CD4-positive, alpha-beta T cell treated with Interleukin-17A for 4 hours (primary cell): ENCODE measurements at places on chromosomes 2 and 18.

DNA sequence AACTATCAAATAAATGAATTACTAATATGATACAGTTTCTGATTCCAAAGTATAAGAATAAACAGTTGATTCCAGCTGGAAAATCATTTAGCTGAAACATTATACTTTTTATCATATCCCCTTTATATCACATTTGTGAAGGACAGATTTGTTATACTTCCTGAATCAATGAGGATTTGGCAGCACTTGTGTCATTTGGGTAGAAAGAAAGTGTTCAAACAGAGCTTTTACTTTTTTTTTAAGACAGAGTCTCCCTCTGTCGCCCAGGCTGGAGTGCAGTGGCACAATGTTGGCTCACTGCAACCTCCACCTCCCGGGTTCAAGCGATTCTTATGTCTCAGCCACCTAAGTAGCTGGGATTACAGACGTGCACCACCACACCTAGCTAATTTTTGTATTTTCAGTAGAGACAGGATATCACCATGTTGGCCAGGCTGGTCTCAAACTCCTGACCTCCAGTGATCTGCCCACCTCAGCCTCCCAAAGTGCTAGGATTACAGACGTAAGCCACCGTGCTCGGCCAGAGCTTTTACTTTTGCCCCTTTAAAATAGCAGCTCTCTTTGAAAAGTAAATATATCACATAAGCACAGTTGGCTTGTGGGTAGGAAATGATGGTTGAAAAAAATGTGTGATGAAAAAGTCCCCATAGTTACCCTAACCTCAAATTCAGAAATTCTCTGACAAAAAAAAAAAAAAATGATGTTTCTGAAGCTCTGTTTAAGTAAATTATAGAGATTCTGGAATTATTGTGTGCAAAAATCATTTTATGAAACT is 95.2 kb downstream of the DTNA start:
- DNase-seq, result no peak

DNA sequence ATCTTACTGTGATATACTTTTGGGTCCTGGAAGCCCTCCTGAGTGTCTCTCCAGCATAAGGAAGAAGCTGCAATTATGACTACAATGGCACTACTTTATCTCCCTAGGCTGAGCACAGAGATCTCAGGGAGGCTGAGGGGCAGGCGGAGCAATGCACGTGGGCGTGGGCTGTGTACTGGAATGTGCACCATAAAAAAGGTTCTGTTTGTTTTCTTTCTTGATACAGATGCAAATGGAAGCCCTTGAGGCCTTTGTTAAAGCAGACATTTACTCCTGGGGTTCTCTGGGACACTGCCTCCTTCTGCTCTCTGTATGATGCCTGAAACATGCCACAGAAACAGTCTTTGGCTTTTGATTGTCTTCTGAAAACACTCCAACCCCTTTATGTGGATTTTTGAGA is 79.1 kb upstream of the DLX2 start:
- DNase-seq, result no peak

- DNase-seq, result no peak
Observed at GRCh38 chr2:174611006-174611405, 13.4 kb upstream of the WIPF1 start.

- DNase-seq, result no peak
Observed at GRCh38 chr2:215466097-215466909, 30.4 kb upstream of the FN1 start.

GRCh38 chr2:101179982-101180381 is 28.8 kb upstream of the TBC1D8 start:
- no peak for DNase-seq

GRCh38 chr2:112997151-112997550 is 8.1 kb upstream of the IL36A start:
- no peak for DNase-seq

DNA sequence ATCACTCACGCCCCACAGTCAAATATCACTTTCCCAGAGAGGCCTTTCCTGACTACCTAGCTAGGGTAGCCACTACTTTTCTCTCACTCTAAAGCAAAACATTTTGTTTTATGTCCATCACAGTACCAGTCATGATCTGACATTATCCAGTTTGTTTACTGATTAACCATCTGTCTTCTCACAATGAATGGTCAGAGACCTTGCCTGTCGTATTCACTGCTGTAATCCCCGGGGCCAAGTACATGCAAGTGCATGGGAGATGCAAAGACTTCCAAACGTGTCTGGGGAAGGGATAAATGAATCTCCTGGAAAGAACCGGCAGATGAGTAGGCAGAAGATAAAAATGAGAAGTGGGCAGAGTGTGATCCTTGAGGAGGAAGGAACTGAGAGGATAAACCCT is 39.7 kb downstream of the THUMPD2 start:
- no peak for DNase-seq

DNA sequence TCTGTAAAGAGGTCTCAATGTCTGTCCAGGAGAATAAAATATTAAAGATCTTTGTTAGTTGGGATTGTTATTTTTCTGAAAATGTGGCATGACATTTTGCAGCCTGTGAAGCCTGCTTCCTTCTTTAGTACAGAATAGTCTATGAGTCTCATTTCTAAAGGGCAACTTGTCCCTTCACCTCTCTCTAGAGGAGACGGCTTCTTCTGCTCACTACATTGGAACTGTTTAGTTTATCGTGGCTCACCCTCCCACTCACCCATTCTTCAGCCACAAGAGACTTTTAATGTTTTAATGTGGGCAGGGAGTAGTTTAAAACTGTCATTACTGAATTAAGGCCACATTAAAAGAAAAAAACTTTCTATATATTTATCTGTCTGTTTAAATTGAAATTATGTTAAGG is 161.0 kb downstream of the BARD1 start:
- DNase-seq, result no peak

DNA sequence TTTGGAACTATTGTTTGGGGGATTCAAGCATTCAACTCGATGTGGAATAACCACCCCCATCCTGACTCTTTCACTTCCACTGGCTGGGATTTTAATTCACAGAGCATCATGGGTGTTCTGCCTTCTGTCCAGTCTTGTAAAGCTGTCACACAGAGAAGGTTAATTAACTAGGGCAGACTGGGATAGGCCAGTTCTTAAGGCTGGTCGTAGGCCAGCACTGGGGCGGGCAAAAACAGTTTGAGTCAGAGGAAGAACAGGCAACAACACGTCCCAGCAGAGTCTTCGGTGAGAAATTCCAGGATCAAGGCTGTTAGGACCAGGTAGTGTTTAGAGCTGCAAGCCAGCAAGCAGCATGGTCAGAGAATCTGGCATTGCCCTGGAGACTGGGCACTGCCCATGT is 4.0 kb upstream of the RNF152 start:
- DNase-seq, result no peak

DNA sequence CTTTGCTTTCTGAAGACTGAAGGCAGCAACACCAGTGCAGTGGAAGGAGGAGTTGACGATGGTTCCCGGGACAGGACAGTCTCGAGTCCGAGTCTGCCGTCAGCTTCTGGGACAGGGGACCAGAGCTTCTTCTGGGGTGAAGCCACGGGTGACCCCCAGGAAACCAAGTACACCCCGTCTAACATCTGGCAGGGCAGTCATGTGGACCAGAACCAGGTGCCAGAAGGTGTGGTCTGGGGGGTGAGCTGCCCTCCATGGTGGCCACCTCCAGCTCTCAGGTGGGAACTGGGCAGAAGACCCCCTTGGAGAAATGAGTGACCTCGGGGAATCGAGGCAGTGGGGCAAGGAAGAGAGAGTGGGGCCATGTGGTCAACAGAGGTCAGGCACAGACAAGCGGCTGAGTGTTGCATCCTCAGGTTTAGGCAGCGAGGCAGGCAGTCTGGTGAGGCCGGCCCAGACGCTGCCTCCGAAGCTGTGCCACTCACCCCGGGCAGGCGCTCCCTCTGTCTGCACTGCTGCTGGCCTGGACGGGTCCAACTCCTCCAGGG is 204.3 kb downstream of the HDAC4 start:
- no peak for DNase-seq

DNA sequence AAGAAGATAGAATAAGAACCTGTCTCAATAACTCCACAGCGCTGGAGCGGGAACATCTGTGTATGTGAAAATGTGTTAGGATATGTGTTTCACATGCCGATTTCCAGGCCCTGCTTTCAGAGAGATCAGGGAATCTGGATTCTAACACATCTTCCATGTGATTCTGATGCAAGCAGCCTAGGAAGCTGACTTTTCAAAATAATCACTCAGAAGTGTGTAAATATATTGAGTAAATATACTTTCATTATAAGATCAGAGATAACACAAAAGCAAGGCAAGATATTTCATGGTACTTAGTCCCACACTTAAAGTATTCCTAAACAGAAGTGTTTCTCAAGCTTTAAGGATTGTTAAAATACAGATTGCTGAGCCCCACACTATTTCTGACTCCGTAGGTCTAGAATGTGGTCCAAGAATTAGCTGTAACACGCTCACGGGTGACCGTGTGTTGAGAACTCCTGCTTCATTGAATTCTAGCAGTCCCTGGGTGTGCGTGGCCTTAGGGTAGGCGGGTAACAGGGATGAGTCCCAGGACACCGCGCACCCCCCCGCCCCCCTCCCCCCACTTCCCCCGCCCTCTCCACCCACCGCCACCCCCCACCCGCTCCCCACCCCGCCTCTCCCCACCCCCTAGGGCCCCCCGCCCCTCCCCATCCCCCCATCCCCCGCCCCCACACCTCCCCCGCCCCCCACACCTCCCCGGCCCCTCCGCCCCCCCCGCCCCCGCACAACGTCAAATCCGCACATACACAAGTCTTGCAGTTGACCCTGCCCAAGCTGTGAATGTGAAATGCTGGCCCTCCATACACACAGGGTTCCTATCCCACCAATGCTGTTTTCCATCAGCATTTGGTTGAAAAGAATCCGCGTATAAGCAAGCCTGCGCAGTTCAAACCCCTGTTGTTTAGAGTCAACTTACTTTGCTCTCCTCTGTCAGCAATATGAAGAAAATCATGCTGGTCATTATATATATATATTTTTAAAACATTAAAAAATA is 94.2 kb upstream of the SLC39A10 start:
- peak; percentile 43 for DNase-seq

GRCh38 chr2:85253890-85254289 is 73.9 kb downstream of the TGOLN2 start:
- DNase-seq, result no peak

GRCh38 chr18:6796511-6796910 is 67.0 kb downstream of the ARHGAP28 start:
- DNase-seq, result no peak

DNA sequence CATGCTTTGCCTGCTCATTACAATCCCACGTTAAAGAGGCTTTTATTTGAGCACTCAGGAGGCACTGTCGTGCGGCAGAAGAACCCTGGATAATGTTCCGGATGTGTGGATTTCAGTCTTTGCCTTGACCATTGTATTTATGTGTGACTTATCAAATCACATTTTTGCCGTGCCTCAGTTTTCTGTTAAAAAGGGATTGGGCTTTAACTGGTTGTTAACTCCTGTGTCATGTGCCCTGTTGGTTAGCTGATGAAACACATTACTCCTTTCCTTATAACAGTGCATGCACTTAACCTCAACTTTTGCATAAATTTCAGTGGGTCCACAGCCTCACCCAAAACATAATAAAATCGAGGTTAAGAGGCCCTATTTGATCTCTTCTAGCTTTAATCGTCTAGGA is 52.7 kb downstream of the NAB1 start:
- no peak for DNase-seq

- DNase-seq, result no peak
Observed at GRCh38 chr2:122960759-122961641, 1064.1 kb upstream of the CNTNAP5 start.

DNA sequence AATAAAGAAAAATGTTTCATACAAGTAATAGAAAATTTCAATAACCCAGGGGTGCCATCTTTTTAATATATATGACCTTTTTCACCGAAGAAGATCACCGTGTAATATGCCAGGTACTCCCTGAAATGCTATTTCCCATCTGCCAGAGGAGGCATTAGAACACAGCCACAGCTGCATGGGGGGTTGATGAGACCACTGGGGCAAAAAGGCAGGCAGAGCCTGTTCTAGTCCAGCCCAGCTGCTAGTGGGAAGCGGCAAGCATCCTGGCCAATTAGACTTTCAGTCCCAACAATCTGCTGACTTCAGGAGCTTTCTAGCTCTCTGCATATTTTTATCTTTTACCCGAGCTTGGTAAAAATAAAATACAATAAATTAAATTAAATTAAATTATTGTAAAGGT is 362.6 kb downstream of the RIT2 start:
- DNase-seq, result no peak
